ENCODE measurements at places on chromosomes 2 and 18.

DNA sequence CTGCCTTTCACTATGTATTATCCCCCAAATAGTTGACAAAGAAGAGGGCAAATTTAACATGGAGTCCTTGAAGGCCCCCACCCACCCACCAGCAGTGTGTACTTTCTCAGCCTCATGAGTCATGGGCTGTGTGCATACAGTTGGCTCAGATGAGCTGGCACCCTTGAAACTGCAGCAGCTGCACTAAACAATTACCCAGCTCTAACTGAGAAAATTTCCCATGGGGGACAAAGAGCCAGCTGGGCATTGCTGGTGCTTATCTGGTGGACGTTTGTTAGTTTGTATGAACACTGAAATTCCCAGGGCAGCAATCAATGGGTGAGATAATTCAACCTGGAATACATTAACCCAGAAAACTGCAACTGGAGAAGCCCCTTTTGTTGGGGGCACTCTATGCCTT lies 131.7 kb downstream of the GCA start:
- peak; percentile 7 for DNase-seq

DNA sequence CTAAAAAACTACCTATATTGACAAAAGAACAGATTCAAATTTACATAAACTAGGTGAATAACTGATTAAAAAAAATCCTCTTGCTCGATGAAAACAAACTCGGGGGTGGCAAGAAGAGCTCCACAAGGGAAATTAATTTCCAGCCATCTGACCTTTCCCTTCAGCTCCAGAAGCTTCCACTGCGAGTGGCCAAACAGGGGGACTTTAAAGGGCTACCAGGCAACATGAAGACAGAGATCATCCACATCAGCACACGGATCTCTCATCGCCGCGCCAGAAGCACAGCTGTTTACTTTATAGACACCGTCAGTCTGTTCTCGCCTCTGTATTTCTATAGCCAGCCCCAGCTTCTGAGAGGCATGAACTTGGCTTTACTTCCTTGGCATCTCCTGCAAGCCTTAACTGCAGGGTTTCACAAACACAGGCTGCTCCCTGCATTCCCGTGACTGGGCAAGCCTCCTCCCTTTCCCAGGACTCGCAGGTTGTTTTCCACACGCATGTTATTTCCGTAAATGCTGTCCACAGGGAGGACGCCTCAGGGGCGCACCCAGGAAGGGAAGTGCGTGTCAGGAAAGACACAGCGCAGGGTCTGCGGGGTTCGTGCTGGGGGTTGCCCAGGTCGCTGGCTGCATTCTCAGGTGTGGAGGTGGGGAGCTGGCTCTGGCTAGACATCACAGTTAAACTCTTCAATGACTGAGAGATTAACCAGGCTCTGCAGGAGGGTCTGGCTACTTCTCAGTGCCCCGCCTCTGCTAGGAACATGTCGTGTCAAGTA lies 85.0 kb downstream of the USP40 start:
- DNase-seq = no peak

DNA sequence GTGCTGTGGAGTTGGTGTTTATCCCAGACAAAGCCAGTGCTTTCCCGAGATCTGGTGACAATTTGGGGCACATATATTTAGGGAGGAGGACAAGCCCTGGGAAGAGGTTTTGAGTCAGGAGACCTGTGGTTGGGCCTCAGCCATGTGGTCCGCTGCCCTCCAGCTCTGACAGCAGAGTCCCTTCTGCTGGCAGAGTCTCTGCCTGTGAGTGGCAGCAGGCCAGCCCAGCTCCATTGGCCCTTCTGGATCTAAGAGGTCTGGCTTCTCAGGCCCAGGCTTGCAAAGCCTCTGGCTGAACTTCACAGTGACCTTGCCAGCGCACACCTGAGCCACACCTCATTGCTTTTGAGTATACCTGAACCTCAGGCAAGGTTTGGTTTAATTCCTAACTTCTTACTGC lies 115.3 kb downstream of the BCL2L11 start:
- peak; percentile 12 for DNase-seq

DNA sequence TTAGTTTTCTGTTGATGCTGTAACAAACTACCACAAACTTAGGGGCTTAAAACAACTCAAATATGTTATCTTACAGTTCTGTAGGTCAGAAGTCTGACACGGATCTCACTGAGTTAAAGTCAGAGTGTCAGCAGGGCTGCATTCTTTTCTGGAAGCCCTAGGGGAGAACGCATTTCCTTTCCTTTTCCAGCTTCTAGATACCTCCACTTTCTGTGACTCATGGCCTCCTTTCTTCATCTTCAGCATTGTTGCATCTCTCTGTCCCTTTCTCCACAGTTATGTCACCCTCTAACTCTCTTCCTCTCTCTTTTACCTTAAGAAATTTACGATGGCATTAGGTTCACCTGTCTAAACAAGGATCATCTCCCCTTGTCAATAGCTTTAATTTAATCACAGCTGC lies 13.3 kb upstream of the PPP4R1 start:
- no peak for DNase-seq

GRCh38 chr2:43774617-43775016 lies 778 bp downstream of the DYNC2LI1 start:
- DNase-seq = peak; percentile 8

DNA sequence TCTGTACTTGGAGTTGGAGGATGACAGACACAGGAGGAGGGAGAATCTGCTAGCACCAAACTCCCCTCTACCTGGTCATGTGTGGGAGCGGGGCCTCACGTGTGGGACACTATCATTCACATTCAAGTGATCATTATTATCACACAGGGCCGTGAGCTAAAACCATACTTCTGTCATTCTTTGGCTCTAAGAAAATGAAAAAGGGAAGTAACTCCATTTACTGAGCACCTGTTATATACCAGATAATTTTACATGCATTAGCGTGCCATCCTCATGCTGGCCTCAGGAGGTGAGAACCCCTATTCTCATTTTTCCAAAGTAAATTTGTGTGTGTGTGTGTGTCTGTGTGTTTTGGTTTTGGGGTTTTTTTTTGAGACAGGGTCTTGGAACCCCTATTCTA lies 150.1 kb downstream of the GLI2 start:
- no peak for DNase-seq

GRCh38 chr18:21513292-21513691 lies 87.2 kb downstream of the ESCO1 start:
- no peak for DNase-seq

- DNase-seq = no peak
Measured at GRCh38 chr18:3666526-3667254, 216.7 kb downstream of the TGIF1 start.

GRCh38 chr18:8350628-8351027 lies 258.6 kb upstream of the RAB12 start:
- DNase-seq = no peak

GRCh38 chr18:57921708-57922107 lies 118.6 kb upstream of the ATP8B1 start:
- DNase-seq = no peak

- peak; percentile 16 for DNase-seq
Measured at GRCh38 chr2:105746177-105747080, 1.7 kb downstream of the NCK2 start.

DNA sequence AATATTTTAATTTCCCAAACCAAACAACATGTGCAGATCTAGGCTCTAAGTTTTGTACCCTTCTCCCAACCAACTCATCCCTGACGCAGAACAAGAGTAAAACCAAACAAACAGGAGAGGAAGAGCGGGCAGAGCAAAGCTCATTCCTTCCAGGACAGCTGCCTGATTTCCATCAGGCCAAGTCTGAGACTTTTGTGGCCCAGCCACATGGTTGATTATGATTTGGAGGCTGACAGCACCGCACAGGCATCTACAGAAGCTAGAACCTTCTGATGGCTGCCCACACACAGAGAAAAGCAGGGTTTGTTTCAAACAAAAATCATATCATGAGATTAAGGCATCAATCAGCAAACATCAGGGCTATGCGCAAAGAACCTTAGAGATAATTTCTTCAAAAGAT lies 262.6 kb downstream of the TNS1 start:
- no peak for DNase-seq

- no peak for DNase-seq
Measured at GRCh38 chr18:55007602-55008001, 48.3 kb upstream of the CCDC68 start.

DNA sequence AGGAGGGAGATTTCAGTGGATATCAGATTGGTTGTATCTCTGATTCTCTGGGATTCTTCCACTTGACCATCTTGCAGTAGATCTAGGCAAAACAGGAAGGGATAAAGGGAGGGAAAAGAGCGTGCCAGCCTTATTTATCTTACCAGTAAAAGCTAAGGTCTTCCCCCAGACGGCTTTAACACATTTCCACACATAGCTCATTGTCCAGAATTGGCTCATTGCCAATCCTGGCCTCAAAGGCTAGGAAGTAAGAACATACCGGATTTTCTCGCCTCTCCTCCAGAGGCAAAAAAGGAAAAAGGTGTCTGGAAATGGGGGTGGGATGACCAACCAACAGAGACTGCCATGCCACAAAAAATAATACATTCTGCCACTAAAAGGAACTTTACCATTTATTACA lies 411.6 kb upstream of the NRP2 start:
- DNase-seq = peak; percentile 29

- DNase-seq = no peak
Measured at GRCh38 chr2:139160836-139161235, 380.6 kb upstream of the NXPH2 start.

- DNase-seq = no peak
Measured at GRCh38 chr2:55587-56448, 9.5 kb upstream of the FAM110C start.

DNA sequence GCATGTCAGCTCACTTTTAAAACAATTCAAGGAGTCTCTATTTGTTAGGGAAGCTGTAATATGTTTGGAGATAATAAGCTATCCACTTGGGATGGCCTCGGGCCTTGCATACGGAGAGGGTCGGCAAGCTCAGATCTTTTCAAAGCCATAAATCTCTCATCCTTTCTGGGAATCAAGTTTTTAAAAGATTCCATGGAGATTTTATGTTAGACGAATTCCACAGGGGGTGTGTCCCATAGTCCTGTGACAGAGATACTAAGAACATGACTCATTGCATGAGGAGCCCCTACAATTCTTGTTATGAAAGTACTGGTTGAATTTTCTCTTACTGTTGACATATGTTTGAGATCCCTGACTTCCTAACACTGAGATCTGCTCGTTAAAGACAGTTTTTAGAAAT lies 108.7 kb downstream of the FEZ2 start:
- DNase-seq = no peak

DNA sequence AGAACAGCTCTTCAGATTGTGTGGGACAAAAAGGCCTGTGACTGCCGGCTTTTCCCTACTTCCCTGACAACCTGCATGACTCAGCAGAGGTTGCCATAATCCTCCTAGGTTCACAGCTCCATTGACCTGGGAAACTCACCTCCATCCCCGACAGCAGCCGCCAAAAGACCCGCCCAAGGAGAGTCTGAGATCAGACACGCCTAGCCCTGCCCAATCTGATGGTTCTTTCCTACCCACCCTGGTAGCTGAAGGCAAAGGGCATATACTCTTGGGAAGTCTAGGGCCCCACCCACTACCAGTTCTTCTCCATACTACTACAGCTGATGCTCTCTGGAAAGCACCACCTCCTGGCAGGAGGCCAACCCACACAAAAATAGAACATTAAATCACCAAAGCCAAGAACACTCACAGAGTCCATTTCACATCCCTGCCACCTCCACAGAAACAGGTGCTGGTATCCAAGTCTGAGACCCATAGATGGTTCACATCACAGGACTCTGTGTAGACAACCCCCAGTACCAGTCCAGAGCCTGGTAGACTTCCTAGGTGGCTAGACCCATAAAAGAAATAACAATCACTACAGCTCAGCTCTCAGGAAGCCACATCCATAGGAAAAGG lies 140.6 kb downstream of the NETO1 start:
- no peak for DNase-seq

DNA sequence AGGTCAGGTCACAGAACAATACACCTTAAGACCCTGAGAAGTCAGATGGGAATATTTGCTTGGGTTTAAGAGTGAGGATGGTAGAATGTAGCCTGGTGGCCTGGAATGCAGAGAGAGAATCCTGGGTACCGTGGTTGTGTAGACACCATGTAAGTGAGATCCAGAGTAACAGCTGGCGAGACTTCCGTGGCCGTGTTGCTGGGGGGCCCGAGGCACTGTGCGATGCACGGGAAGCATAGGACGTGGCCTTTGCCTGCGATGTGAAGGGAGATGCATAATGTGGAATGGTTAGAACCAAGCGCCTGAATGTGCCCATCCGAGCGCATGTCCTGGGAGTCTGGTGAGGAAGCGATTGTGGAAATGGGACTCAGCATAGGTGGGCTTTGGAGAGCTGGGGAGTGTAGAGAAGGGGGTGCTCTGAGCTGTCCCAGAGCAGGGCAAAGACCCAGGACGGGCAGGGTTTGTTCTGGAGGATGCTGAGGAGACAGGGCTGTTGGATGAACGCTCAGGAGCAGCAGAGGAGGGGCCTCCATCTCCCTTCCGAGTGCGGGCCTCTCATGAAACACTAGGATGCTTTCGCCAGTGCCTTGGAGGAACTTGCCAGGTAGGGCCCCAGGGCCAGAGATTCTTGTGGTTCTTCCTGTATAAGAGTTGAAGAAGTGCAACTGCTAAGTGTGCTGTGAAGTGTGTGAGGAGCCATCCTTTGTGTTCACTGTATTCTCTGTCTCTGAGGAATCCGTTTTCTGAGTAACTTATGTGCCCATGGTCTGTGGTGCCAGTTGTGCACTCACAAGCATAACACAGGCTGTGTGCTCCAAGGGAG lies 7.1 kb downstream of the RNF144A start:
- no peak for DNase-seq

- no peak for DNase-seq
Measured at GRCh38 chr18:23268641-23269040, 133.4 kb downstream of the CABLES1 start.

GRCh38 chr2:56582570-56582969 lies 398.8 kb downstream of the CCDC85A start:
- DNase-seq = no peak

- no peak for DNase-seq
Measured at GRCh38 chr2:121038891-121039616, 245.9 kb downstream of the TFCP2L1 start.

DNA sequence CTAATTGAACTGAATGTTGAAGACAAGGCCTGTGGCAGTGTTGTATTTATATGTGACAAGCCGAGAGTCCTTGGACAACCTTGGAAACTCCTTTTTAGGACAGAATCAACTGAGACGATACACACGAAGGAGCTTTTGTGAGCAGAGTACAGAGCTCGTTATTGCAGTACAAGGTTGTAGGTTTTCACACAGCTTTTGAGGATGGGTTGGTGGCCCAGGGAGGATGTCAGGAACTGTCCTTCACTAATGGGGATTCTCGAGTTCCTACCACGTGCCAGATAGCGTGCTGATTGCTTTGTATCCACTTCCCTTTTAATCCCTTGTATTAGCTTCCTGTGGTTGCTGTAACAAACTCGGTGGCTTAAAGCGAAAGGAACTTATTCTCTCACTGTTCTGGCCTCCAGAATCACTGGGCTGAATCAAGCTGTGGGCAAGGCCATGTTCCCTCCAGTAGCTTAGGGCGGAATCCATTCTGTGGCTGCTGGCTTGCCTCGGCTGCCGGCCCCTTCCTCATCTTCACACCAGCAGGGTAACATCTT lies 20.2 kb downstream of the INPP4A start:
- DNase-seq = no peak

- DNase-seq = peak; percentile 22
Measured at GRCh38 chr2:217652761-217653639, 349.8 kb downstream of the TNS1 start.

- DNase-seq = no peak
Measured at GRCh38 chr2:27730261-27730662, 41.3 kb upstream of the MRPL33 start.

Data from T47D (cell line).